ENCODE measurements at places on chromosomes 2 and 18.
A peak's percentile ranks its signal among the peaks of the same experiment; 100 is the strongest.

GRCh38 chr18:40949114-40949950 is 1005.7 kb upstream of the PIK3C3 start:
- DNase-seq = no peak

- no peak for DNase-seq
These were observed 72.4 kb upstream of the NPAS2 start for GRCh38 chr2:100747551-100747950.

DNA sequence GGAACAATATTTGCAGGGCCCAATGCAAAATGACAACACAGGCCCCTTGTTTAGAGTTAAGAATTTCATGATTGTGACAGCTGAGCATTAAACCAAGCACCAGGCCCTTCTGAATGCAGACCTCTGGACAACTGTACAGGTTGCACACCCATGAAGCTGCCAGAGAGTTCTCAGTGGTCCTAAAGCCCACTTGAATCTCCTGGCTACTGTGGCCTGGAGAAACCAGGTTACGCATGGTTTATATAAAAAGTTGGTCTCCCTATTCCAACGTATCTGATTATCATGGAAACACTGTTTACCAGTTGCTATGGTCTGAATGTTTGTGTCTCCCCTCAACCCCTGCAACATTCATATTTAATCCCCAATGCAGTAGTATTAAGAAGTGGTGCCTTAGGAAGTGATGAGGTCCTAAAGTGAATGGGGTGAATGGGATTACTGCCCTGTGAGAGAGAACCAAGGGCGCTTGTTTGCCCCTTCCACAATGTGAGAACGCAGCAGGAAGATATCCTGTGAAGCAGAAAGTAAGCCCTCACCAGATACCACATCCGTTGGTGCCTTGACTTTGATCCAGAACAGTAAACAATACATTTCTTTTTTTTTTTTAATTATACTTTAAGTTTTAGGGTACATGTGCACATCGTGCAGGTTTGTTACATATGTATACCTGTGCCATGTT is 48.0 kb upstream of the ANXA4 start:
- no peak for DNase-seq

- no peak for DNase-seq
These were observed 366.3 kb downstream of the NYAP2 start for GRCh38 chr2:225765820-225766219.

DNA sequence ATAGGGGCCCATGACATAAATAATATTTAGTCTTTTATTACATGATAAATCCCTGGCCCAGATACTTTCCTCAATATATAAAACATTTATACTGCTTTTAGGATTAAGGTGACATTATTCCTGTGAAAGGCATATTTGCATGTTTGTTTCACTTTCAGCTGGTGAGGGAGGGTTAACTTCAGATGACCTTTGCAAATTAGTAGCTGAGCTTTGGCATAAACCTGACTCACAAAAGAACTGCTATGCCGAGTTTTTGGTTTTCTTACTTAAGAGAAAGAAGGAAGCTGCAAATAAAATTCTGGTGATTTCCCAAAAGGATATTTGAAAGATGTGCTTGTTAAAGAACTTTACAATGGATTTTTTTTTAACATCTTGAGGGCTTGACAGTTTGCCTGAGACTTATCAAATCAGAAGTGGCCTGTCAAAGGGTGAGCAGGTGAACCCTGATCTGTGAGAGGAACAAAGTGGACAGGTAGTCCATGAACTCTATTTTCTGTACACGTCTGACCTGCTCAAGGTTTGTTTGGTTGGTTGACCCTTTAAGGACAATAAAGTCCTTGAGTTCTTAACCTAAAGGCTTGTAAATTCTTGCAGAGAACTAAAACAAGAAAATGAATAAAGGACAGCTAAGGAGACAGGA is 93.5 kb downstream of the FAM124B start:
- DNase-seq = peak; percentile 22

GRCh38 chr2:26887151-26887550 is 39.2 kb downstream of the DPYSL5 start:
- DNase-seq = no peak

DNA sequence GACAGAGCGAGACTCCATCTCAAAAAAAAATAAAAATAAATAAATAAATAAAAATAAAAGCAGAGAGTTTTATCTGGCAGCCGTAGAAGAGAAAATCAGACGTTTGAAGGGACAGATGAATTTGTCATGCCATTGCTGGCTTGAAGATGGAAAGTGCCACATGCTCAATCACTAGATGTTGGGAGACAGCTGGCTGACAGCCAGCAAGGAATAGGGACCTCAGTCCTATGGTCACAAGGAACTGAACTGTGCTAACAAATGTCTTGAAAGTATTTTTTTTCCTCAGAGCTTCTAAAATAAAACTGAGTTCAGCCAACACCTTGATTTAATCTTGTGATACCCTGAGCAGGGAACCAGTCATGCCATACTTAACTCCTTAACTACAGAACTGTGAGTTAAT is 65.4 kb downstream of the DTNA start:
- DNase-seq = no peak

DNA sequence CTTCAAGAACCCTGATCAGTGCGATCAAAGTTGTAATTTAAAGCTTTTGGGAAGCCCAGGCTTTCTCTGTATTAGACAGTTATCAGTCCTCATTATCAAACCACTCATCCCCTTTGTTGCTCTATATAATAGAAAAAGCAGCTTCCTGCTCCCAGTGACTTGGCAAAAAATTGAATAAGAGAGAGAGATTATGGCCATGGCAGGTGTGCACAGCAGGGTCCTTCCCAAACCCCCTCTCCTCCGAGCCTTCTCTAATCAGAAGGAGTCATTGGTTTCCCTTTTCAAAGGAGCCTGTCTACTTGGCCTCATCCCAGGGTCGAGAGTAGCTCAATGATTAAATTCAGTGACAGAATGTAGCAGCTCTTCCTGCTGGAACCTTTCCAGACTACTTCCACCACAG is 81.5 kb downstream of the SEMA4F start:
- DNase-seq = no peak

DNA sequence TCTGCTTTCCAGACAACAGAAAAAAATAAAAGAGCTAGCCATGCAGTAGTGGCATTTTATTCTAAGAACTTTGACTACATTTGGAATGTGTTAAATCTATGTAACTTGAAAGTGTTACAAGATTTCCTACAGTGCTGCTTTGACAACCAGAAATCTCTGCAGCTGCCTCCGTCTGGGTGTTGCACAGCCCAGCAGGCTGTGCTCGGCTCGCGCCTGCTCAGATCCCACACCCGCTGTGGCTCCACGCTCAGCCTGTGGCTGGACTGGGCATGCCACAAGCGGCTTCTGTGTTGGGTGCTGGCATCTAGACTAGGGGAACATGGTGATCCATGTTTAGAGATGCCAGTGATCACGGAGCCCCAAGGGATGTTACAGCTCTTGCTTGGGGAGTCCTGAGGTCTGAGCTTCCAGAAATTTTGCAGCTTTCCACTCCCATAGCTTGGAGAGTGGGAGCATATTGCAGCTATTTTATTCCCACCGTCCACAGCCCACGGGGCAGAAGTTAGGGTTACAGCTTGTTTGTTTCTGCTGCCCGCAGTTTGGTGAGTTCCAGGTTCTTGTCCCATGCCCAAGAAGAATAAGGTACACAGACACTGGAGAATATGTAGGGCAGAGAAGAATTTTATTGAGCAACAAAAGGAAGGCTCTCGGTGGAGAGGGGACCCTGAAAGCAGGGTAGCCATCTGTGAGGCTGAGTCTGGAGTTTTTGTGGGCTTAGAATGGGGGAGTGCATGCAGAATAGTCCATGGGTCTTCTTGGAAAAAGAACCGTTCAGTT is 44.1 kb downstream of the FAM171B start:
- DNase-seq = no peak

DNA sequence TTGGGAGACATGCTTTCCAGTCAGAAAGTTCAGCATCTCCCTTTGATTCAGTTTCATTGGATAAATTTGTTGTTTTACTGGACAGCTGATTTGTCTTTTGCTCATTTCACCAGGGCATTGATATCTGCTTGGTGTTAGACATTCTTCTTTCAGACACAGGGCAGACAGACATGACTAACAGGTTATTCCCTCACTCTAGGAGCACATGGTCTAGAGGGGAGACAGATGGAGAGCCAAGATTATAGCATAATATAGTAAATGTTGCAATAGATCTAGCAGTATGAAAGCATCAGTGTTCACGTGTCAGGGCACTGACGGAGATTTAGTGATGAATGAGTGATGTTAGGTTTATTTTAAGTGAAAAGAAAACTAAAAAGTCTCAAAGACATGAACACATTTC is 187.0 kb upstream of the CYRIA start:
- no peak for DNase-seq

- no peak for DNase-seq
These were observed 12.3 kb downstream of the SNED1 start for GRCh38 chr2:241010531-241011295.

- DNase-seq = no peak
These were observed 85.0 kb upstream of the FAM237A start for GRCh38 chr2:206557321-206557720.

GRCh38 chr2:44616667-44617155 is 255.0 kb downstream of the CAMKMT start:
- peak; percentile 13 for DNase-seq

DNA sequence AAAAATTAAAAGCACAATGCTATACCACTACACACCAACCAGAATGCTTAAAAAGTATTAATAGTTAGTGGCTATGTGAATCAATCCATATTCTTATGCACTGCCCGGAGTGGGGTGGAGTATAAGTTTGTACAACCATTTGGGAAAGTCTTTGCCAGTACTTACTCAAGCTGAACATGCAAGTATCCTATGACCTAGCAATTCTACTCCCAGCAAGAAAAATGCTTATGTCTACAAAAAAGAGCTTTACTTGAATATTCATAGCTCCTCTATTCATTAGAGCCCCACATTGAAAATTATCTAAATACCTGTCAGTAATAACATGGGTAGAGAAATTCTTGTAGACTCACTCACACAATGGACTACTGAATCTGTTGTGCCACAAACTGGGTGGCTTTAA is 21.4 kb upstream of the CNOT11 start:
- no peak for DNase-seq

DNA sequence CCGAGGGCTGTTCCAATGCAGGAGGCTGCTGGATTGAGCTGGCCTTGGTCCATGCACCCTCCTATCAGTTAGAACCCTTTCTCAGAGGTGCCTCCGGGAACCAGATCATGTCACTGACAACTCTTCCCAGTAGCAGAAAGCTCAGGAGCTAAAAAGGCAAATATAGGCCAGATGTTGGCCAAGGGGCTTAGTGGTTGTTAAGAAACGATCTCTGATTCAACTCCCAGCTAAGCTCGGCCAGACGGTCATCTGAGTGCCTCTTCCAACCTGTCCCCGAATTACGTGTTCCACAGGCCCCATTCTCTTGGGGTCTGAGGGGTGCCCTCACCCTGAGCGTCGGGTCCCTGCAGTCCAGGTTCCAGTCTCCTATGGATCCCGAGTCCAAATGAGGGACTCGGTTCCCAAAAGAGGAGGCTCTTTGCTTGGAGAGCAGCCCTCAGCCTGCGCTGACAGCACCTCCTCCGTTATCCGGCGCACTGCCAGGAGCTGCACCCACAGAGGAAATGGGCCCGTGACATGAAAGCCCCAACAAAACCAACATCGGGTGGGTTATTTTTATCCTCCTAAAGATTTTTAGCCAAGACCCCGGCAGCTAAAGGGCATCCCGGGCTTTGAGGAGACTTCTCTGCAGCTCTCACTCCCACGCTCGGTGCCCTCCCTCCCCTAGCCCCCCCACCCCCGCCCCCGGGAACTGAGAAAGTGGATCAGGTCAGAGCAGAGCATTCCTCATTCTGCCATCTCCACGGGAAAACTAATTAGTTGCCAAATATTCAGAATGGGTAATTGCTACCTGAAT is 106.6 kb upstream of the ID2 start:
- DNase-seq = no peak

- no peak for DNase-seq
These were observed 731.3 kb upstream of the RAB6C start for GRCh38 chr2:129248198-129248597.

GRCh38 chr2:225994748-225995405 is 595.4 kb downstream of the NYAP2 start:
- no peak for DNase-seq

GRCh38 chr2:106175086-106175850 is 18.8 kb downstream of the UXS1 start:
- no peak for DNase-seq

DNA sequence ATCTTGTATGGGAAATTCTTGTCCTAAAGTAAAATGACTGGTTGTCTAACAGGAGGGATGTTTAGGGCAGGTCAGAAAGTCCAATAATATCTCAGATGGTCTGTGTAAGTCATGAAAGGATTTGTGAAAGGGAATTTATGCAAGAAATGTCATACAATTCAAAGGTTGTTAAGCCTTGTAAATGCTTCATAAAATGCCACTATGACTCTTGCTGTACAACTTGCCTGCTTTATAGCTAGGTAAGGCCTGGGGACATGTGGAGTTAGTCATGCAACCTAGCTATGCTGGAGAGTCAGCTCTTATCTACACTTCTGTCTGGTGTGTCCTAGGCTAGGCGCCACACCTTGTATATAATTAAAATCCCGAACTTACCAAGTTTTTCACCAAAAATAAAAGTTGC is 36.9 kb upstream of the VWA3B start:
- no peak for DNase-seq

GRCh38 chr2:132814651-132815050 is 144.6 kb upstream of the LYPD1 start:
- DNase-seq = no peak

DNA sequence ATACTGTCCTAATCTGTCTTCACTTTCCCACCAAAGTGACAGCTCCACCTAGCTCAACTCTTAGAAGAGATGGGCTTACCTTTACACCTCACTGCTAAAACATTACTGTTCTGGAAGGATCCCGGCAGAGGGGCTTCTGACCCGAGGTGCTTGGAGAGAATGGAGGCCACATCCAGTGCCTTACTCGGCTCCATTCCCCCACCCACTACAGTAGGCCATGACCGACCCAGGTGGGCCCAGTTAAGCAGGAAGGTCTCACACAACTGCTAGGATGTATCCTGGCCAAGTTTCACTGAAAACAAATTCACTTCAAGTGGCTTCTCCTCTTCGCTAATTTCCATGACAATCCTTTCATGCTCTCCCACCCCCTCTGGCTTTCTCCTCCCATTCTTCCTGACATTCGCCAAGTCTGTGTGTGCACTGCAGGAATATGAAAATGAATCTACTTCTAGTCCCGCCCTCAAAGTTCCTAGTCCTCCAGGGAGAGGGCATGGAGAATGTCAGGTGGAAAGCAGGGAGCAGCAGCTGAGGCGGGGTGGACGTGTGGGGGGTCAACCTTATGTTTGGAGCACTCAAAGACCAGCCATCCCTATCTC is 11.8 kb downstream of the WIPF1 start:
- no peak for DNase-seq

GRCh38 chr2:113277474-113278072 is 1.1 kb downstream of the PAX8 start:
- no peak for DNase-seq

DNA sequence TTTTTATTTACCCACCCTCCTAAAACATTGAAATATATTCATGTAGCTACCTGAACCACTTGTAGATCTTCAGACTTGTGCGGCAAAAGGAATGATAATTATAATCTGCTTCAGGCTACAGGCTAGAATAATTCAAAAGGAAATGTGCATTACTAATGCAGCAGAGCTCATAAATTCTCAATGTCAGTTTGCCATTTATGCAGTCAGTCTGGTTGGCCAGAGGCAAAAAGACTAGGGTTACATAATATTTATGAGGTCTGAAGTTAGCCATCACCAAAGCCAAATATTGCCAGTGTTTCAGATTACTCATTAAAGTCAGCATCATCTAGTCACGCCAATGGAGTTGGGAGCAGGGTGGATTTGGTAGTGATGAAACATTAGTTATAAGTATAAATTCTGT is 38.9 kb downstream of the METAP1D start:
- no peak for DNase-seq

GRCh38 chr18:37422596-37422995 is 143.0 kb downstream of the CELF4 start:
- DNase-seq = no peak

- DNase-seq = no peak
These were observed 48.5 kb upstream of the CCDC195 start for GRCh38 chr2:224764565-224765236.

Measured in GM19239 (cell line).